ENCODE measurements at places on chromosomes 4 and X.
A peak's percentile ranks its signal among the peaks of the same experiment; 100 is the strongest.

- no peak for DNase-seq
Observed at GRCh38 chr4:186543206-186543605, 12.2 kb downstream of the MTNR1A start.

DNA sequence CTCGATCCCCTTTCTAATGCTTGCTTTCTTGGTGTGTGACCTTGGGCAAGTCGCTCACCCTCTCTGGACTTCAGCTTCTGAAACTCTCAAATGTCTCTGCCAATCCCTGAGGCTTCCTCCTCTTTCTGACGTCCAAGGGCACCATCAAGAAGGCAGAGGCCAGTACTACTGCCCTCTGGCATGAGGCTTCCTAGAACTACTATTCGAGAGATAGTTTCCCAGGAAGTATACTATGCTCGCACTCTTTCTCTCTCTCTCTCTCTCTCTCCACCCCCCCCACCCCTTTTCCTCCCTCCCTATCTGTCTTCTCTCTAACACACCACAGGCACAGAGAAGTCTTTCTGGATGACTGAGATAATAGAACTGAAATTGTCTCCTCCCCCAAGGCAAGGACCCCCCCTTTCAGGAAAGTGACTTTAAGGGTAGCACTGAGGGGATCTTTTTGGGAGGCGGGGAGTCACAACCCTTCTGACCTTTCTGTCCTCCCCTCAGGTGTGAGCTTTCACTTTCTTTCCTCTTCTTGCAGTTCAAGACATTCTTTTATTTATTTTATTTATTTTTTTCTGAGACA lies 20.0 kb upstream of the BCOR start:
- DNase-seq = no peak

GRCh38 chr4:140266958-140267568 lies 106.4 kb upstream of the SCOC start:
- DNase-seq = no peak

- DNase-seq = no peak
Observed at GRCh38 chr4:104279744-104280143, 214.9 kb downstream of the CXXC4 start.

DNA sequence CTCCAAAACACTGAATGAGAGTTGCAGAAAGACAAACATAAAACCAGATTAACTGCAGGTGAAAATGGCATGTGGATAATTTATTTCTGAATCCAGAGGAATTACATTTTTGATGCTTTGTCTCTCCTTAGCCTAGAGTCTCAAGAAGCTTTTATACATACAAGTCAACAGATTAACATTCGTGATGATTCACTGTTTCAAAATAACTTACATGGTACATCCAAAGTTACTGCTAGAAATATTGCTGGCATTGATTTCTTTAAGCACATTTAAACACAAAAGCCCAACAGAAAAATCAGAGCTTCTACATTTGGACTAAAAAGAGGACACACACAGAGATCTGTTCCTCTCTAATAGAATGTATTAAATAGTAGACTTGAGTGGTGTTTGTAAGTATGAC lies 105.6 kb downstream of the AMELX start:
- no peak for DNase-seq

DNA sequence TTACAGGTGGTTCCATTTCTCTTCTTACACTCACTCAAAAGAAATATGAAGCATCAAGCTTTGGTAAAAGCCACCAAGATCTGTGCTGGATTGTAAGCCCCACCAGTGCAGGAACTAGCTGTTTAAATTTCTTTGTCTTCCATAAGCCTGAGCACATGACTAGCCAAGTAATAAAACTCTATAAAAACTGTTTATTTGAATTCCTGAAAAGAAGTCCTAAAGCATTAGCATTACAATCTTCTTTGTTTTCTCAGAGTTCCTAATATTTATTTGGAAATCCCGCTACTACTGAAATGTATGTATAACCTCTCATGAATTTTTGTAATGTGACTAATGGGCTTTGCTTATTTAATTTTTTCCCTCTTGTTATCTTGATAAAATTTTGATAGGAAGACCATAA lies 65.9 kb downstream of the IQCM start:
- no peak for DNase-seq

DNA sequence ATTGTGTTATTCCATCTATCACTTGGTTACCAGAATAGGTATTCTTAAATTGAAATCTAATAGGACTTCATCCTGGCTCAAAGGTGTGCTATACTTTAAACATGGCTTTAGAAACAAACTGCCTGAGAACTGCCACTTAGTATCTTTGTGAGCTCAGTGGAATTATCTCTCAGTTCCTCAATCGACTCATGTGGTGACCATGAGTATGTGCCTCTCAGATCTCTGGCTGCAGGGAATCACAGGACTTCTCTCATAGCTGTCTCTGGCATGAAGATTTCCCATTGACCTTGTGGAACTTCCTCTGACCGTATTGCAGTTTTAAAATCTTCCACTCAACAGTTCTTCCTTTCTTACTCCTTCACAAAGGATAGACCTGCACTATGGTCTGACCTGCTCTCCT lies 681.9 kb upstream of the BOD1L1 start:
- no peak for DNase-seq

DNA sequence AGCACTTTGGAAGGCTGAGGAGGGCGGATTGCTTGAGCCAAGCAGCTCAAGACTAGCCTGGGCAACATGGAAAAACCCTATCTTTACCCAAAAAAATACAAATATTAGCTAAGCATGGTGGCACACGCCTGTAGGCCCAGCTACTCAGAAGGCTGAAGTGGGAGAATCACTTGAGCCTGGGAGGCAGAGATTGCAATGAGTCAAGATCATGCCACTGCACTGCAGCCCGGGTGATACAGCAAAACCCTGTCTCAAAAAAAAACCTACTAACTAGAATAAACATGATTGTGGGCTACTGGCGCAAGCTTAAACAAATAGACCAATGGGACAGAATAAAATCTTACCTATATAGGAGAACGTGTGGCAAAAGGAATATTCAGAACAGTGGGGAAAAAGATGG lies 7.3 kb downstream of the CDKL2 start:
- no peak for DNase-seq

DNA sequence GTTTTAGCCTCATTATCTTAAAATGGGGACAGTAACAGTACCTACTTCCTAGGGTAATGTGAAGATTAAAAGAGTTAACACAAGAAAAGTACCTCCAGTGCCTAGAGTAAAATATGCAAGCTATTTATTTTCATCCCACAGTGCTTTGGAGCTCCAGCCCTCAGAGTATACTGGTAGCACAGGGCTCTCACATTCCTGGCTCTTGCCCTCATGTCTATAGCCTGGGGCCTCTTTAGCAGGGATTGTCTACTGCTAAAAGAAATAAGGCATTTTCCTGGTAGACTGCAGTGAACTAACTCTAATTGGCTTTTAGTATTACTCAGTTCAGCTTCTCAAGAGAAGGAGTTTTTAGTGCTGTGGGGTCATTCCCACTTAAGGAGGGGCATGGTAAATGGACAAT lies 60.8 kb downstream of the RRAGB start:
- no peak for DNase-seq

DNA sequence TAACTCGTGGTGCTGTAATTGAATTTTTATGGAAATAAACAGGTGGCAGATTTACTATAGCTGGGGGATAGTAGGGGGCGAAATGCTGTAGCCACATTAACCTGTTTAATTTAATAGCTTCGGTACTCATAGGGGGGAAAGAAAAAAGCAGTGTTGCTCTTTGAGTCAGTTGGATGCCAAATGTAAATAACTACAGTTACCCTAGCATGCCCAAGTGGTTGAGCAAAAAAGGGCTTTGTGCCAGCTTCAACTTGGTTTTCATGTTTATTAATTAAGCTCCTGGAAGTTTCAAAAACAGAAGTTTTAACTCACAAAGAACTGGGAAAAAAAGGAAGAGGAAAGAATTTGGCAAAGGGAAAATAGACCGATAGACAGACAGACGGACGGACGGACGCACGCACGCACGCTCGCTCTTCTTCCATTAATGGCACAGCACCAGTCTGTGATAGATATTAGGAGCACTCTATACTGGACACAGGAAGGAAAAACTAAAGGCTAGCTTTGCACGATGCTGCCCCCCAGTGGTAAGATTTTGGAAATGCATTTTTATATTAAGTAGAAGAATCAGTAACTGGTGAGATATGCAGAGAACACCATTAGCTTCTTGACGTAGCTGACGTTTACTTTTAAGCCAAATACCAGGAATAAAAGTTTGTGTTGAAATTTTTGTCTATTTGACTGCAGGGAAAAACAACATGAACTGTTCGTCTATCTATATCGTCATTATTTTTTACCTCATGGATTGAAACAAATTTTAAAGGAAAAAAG lies 151.8 kb downstream of the SLC7A11 start:
- no peak for DNase-seq

DNA sequence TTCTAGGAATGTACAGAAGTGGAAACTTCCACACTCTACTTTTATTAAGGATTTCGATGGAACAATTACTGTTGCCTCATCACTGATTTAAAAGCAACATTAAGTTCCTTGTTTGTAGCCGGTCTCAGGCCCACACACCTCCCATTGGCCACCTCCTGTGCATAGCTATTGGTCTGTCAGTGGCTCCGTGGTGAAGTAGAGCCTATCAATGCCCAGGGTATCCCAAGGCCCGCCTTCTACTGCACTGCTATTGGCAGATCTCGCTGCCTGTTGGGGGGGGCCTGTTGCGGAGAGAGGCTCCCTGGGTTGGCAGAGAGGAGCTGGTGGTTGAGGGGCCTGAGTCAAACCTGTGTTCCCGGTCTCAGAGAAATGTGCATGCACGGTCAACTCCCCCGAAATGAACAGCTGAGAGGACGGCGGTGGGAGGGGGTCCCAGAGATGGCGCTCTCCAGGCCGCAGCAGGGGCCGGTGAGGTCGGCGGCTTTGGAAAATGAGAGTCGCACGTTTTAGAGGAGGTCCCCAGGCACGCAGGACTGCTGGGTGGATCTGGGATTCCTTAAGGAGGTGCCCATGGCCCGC lies 4.9 kb upstream of the ARAF start:
- peak; percentile 55 for DNase-seq

DNA sequence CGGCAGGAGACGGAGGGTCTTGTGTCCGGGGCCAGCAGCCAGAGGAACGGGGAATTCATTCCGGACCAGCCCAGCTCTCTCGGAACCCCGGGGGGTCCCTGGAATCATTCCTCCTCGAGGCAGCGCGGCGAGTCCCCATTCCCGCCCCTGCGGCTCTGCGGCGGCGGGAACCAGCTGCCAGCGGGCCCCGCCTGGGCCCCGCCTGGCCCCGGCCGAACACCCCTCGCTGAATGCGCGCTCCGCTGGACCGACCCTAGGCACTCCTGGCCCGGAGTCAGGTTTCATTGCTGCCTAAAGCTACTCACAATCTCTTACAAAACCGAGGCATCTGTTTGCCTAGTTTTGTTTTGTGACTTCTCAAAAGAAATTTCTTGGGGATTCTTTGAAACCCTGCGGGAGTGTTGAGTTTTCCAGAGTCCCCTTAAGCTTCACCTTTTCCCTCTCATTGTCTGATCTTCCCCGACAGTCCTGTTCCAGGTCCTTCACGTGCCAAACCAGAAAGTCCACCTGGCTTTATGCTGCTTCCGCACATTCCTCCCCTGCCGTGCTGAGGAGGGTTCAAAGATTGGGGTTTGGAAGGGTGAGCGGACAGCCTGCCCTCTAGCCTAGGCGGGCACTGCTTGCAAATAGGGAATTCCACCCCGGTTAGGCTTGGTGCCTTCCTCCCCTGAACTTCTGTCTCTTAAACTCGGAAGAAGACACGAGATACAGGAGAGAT lies 789 bp downstream of the ARHGAP10 start:
- no peak for DNase-seq

DNA sequence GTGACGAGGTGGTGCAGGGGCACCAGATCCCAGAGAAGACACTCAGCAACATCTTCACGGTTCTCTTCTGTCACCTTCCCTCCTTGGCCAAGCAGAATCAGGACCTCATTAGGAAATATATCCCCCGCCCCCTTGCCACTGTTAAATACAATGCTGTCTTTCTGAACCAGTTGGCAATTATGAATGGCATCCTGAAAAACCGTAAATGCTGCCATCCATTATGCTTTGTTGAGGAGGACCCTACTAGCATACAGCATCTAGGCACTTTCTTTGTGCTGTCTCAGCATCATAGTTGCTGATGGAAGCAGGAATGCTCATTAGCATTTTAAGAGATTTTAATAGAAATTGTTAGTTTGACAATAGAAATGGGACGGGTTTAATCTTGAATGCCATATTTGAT lies 138.5 kb downstream of the DCLK2 start:
- no peak for DNase-seq

DNA sequence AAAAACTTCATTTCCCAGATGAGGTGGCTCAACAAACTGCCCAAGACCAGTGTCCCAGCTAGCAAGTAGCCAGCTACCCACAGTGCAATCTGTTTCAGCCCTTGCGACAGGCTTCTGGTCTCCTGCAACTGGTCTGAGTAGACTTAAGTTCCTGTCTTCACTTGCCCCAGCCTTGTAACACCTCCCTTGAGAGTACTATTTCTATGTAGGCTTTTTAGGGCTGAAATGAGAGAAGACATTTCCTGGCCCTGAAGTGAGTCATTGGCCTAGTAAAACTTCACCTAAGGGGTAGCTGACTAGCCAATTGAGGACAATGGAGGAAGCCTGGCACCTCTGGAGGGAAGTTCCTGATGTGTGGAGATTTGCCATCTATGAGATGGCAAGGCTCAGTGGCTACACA lies 80.1 kb upstream of the STIM2 start:
- DNase-seq = no peak

GRCh38 chrX:105098812-105099211 lies 121.7 kb downstream of the TEX13A start:
- DNase-seq = no peak

DNA sequence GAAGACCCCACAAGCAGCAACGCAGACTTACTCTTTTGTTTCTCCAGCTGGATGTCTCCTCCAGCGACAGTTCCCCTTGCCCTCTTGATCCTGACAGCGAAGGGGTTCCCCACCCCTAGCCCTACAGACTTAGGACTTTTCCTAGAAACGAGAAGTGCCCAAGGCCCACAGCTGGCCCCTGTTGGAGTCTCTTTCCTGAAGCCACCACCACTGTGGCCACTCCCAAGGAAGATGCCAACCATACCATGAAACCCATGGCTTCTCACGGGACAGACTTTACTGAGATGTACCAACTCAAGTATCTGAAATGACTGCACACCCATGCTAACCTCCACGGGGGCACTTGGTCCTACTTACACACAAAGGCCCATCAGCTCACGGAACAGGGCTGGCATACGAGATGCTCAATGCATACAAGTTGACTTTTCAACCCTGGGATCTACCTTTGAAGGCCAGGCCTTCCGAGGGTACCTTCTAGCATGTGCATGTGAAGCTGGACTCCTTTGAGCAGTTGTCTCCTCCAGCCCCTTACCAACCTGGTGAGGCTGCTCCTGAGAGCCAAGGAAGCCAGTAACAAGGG lies 924 bp upstream of the IRAK1 start:
- DNase-seq = no peak

GRCh38 chr4:114025176-114025777 lies 45.8 kb upstream of the ARSJ start:
- no peak for DNase-seq

- DNase-seq = no peak
Observed at GRCh38 chr4:8473920-8474590, 33.5 kb downstream of the TRMT44 start.

GRCh38 chrX:47991263-47992094 lies 12.3 kb downstream of the ZNF182 start:
- no peak for DNase-seq

- no peak for DNase-seq
Observed at GRCh38 chr4:87108142-87108546, 112.3 kb downstream of the KLHL8 start.

GRCh38 chr4:67973608-67974007 lies 10.3 kb upstream of the TMPRSS11A start:
- DNase-seq = no peak

GRCh38 chr4:87541956-87542709 lies 13.0 kb upstream of the SPARCL1 start:
- DNase-seq = no peak

- no peak for DNase-seq
Observed at GRCh38 chr4:172898715-172899114, 269.9 kb upstream of the GALNT7 start.

Data from stimulated activated CD8-positive, alpha-beta memory T cell treated with anti-CD3 and anti-CD28 coated beads, Interleukin-7, amount 100 ng/mL, for 1 hour (primary cell).